Immature natural killer cell (primary cell): ENCODE measurements at places on chromosomes 12 and 14. TPM values are rescaled to one million over a fixed set of nuclear protein-coding genes. Genes with fewer than 3 reads are reported as not detected.

Gene ZBTB42
- 2.4 TPM for polyA plus RNA-seq

Gene OTX2
- polyA plus RNA-seq = not detected

Gene CIDEB
- polyA plus RNA-seq = 81.9 TPM

Gene PLXNC1
- polyA plus RNA-seq = 2.5 TPM

Gene PMCH
- polyA plus RNA-seq = not detected

Gene NEUROD4
- not detected for polyA plus RNA-seq

Gene OVCH1
- not detected for polyA plus RNA-seq

Gene CCDC175
- polyA plus RNA-seq = not detected

Gene KRT73
- polyA plus RNA-seq = not detected
